CD8-positive, alpha-beta memory T cell (primary cell): ENCODE measurements at places on chromosomes 16 and 17. TPM values are rescaled to one million over a fixed set of nuclear protein-coding genes. Genes with fewer than 3 reads are reported as not detected.

DNA sequence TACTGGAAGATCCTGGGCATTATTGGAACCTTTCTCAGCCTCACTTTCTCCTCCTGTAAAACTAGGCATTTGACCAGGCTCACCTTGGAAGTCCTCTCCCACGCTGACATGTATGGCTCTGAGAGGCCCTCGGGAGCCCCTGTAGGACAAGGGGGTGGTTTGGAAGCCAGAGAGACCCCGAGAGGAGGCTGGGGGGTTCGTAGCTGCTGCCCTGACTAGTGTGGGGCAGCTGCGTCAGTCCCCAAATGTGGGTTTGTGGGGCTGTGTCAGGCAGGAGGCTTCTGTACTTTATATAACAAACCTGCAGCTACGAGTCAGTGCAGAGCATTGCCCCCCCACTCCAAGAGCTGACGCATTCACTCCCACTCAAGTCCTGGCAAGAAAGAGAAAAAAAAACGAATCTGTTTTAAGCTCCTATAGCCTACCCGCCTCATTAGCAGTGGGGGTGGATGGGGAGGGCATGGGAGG lies 1.8 kb downstream of the CX3CL1 start:
- DNase-seq: no peak
- H3K4me3 ChIP-seq: no peak overlapping the region
- no peaks in the 10 kb centered on the region for H3K4me1 ChIP-seq
- H3K27me3 ChIP-seq: no peaks in the 10 kb centered on the region
- no peak overlapping the region for H3K27ac ChIP-seq
- no peaks in the 10 kb centered on the region for H3K36me3 ChIP-seq

Gene CCR7
- 154 TPM for total RNA-seq

Gene TAC4
- total RNA-seq: not detected

Gene KRT27
- not detected for total RNA-seq

Gene CES4A
- 4.2 TPM for total RNA-seq

Gene ITGA2B
- total RNA-seq: 0.31 TPM

Gene SDK2
- 0.35 TPM for total RNA-seq

GRCh38 chr16:80347900-80348299 lies 192.9 kb upstream of the DYNLRB2 start:
- DNase-seq: no peak
- no peaks in the 10 kb centered on the region for H3K27me3 ChIP-seq
- H3K27ac ChIP-seq: no peak overlapping the region
- no peak overlapping the region for H3K4me3 ChIP-seq
- no peaks in the 10 kb centered on the region for H3K36me3 ChIP-seq
- H3K4me1 ChIP-seq: no peaks in the 10 kb centered on the region

DNA sequence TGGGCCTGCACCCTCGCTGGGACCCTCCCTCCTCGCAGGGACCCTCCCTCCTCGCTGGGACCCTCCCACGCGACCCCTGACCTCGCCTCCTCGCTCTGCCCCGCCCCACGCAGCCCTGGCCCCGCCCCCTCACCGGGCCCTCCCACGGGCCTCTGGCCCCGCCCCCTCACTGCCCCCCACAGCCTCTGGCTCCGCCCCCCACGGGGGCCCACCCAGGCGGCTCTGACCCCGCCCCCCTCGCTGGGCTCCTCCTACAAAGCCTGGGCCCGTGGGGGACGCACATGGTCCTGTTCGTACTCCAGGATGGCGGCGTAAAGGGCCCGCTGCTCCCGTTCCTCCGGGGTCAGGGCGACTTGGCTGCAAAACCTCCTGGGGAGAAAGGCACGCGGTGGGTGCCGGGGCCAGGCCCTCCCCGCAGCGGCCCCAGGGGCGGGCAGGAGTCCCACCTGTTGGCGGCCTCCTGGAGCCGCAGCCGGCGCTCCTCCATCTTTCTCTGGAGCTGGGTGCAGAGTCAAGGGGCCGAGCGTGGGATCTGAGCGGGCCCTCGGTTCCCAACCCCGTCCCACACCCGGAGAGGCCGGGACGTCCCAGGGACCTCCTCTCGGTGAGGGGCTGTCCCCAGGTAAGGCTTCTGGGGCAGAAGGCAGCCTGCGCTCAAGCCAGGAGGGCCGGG lies 9.0 kb downstream of the VPS9D1 start:
- peak overlapping the region; percentile 43 for H3K4me3 ChIP-seq
- H3K4me1 ChIP-seq: peaks cover 10% of the 10 kb centered on the region
- peak overlapping the region; percentile 43 for H3K27ac ChIP-seq
- peak; percentile 76 for DNase-seq
- no peaks in the 10 kb centered on the region for H3K27me3 ChIP-seq

Gene BCAR1
- total RNA-seq: 0.88 TPM

GRCh38 chr16:12553191-12553590 lies 250.5 kb downstream of the CPPED1 start:
- no peaks in the 10 kb centered on the region for H3K36me3 ChIP-seq
- H3K4me1 ChIP-seq: peaks cover 12% of the 10 kb centered on the region
- no peak overlapping the region for H3K4me3 ChIP-seq

Gene SMG1
- 98.2 TPM for total RNA-seq

Gene TBC1D3
- total RNA-seq: not detected
